Fibroblast of skin of back (primary cell): ENCODE measurements at places on chromosomes 12 and 14.
A peak's percentile ranks its signal among the peaks of the same experiment; 100 is the strongest.

DNA sequence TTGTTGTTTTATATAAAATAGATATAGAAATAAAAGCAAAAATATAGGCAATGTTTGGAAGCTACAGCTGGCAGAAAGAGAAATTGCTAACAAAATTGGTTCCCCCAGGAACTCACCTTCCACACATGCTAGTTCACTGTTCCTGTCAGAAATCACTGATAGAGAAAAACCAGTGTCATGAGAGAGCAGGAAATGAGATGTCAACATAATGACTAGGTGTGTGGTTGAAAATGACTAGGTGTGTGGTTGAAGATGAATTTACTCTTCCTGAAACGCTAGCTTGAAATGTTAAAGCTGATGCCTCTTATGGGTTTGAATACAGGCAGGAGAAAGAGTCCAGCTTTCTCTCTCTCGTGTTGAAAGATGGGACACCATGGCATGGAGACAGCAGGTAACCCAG is 216.3 kb downstream of the C12orf42 start:
- DNase-seq = no peak

GRCh38 chr12:87136330-87136976 is 880.3 kb upstream of the MGAT4C start:
- DNase-seq = peak; percentile 47

DNA sequence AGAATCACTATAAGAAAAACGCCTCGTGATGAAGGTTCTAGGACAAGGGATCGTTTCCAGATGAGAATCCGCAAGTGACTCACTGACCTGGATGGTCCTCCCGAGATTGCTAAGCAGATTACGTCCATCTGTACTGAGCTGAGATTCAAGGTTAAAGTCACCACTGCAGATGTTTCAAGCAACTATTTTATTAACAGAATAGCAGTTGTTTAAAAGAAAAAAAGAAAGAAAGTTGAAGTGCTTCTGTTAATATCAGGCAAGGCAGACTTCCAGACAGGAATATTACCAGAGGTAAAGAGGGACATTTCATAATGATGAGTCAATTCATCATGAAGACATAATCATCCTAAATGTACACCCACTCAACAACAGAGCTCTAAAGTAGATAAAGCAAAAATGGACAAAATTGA is 17.9 kb downstream of the PXN start:
- DNase-seq = peak; percentile 65

- DNase-seq = peak; percentile 54
These were observed 32.4 kb downstream of the DENND5B start for GRCh38 chr12:31558521-31558920.

- DNase-seq = no peak
These were observed 6.9 kb upstream of the RD3L start for GRCh38 chr14:103949131-103949790.

- DNase-seq = no peak
These were observed 10.6 kb downstream of the EIF2B2 start for GRCh38 chr14:75013290-75013689.

GRCh38 chr12:52207895-52208294 is 16.1 kb upstream of the KRT80 start:
- DNase-seq = peak; percentile 84

DNA sequence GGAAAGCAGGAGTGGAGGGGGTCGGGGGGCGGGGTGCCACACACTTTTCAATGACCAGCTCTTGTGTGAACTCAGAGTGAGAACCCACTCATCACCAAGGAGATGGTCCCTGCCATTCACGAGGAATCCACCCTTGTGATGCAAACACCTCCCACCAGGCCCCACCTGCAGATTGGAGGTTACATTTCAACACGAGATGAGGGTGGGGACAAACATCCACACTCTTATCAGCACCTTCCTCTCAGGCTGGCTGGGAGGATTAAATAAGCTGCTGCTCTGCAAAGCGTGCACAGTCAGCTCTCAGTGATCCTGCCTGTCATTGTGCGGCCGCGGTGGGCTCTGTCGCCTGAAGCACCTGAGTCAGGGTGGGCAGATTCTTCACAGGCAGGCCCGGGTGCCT is 39.7 kb downstream of the AACS start:
- no peak for DNase-seq

DNA sequence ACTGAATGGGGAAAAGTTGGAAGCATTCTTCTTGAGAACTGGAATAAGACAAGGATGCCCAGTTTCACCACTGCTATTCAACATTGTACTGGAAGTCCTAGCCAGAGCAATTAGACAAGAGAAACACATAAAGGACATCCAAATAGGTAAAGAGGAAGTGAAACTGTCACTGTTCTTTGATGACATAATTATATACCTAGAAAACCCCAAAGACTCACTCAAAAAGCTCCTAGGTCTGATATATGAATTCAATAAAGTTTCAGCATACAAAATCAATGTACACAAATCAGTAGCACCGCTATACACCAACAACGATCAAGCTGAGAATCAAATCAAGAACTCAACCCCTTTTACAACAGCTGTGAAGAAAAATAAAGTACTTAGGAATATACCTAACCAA is 157.3 kb upstream of the DDHD1 start:
- DNase-seq = no peak

DNA sequence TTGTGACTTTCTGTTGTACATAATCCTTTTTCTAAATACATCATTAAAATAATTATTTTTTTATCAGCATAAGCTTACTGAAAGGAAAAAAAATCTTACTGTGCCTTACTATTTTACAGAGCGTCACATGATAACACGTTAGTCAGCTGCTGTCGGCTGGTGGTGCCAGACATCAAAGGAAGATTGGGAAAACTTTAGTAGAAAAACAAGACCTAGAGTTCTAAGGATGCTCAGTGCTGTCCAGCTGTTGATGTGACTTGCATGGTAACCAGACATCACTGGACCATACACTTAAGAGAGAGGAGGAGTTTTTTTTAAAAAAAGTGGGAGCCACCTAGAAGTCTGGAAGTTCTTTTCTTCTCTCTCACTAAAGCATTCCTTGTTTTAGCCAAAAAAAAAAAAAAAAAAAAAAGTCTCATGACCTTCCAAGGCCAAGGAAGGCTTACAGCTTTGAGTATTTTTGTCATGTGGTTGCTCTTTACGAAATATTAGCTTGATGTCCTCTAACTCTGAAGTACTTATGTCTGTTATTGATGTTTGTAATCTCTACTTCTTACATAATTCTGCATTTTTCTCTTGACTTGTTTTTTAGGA is 4.5 kb downstream of the RASSF8 start:
- no peak for DNase-seq

DNA sequence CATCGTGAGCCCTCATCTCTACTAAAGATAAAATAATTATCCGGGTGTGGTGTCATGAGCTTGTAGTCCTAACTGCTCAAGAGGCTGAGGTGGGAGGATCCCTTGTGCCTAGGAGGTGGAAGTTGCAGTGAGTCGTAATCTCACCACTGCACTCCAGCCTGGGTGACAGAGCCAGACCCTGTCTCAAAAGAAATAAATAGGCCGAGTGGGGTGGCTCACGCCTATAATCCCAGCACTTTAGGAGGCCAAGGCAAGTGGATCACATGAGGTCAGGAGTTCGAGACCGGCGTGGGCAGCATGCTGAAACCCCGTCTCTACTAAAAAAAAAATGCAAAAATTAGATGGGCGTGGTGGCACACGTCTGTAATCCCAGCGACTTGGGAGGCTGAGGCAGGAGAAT is 70.9 kb downstream of the RESF1 start:
- DNase-seq = no peak

DNA sequence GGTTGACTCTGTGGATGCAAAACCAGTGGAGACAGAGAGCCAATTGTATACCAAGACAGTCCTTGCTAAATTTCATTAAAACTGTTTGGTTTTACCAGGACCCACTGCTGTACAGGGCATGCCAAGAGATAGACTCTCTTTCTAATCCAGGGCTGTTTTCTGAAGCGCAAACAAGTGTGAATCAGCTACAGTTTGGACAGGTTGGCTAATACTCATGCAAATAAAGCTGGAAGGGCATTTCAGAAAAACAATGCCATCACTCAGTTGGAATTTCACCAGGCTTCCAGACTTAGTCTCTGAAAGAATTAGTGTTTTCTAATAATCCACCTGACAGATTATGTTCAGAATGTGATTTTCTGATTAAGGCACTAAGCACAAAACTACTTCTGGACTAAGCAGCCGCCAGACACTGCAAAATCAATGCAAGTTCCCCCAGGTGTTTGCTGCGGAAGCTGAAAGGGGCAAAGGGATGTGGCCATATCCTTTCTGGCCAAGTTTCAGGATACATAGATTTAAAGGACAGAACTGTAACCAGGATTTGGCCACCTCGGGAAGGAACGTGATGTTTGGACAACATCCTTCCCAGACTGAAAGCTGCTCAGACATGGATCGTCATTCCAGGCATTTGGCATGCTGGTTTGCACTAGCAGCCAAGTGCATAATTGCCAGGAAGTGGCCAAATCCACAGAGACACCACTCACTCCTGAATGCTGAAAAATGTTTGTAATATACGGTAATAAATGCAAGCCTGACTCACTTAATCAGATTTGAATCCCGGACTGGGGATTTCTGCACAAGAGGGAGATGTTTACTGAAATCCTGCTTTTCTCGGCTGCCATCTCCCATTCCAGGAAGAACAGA is 32.0 kb upstream of the CDKN3 start:
- DNase-seq = peak; percentile 78

DNA sequence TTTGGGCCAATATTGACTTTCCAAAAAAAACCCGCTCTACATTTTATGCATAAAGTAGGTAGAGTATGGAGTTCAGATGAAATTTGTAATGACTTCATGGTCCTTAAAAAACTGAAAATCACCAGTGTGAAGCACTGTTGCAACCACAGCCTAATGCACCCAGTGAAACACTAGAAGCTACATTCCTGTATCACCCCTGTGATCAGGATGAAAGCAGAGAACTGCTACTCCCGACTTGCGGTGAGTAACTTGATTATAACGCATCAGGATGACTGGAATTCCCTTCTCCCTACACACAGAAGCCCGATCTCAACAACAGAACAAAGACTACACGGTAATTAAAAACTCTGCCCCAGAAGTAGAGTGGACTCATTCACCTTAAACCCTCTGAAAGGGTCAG is 33.8 kb downstream of the SPTB start:
- peak; percentile 43 for DNase-seq
